NCI-H460 (cell line): ENCODE measurements at places on chromosomes 12 and 14. TPM values are rescaled to one million over a fixed set of nuclear protein-coding genes. Genes with fewer than 3 reads are reported as not detected.

DNA sequence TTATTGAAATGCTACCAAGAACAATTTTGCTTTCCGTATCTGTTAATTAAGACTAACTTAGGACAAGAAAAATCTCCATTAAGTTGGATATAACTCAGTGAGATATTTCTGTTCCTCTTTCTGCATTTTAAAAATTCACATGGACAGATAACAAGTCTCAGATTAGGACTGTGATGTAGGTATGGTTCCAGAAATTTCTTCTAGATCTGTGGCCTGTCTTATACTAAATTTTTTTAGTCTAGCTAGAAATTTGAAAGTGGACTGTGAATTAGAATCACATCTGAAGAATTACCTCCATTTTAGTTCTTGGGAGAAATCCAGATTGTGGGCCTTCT is 41.6 kb downstream of the USP15 start:
- no peak for DNase-seq

Gene RPS6KA5
- total RNA-seq, result 4.6 TPM in 2 replicates

Gene NRL
- 1.4 and 1.6 TPM in 2 replicates for total RNA-seq

DNA sequence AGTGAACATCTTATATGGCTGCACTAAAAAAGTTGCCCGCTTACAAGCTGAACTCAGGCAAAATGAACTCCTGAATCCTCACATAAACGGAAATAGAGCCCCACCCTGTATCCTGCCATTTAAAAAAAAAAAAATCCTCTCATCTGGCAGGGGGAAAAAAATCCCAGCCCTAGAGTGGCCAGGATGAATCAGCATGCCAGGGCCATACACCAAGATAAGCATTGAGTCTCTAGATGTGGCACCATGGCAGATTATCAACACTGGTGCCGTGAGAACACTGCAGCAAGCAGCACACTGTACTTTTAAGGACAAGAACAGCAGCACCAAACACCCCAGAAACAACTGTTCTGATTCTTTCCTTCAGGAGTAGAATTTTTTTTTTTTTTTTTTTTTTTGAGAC is 65.5 kb downstream of the RASSF3 start:
- DNase-seq, result peak; percentile 90

Gene SIX1
- 8.4 and 9.6 TPM in 2 replicates for total RNA-seq

- no peak for DNase-seq
These were observed 41.0 kb upstream of the MMP17 start for GRCh38 chr12:131787143-131787660.

- DNase-seq, result no peak
These were observed 45.6 kb downstream of the PITPNM2 start for GRCh38 chr12:123105211-123105826.

DNA sequence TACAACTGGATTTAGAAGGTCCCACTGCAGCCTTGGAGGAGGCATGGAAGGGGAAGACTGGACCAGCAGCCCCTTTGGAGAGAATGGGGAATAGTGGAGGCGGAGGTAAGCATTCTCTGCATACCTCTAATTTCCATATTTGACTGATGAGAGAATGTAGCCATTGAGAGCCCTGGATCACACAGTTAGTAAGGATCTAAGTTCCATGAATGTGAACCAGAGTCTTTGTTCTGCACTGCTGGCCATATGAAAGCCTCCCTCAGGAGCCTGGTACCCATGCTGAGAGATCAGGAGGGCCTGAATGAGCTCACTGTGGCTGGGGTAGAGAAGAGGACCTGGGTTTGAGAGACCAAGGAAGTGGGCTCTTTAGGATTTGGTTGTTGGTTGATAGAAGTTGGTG is 192.1 kb downstream of the TMEM132C start:
- DNase-seq, result no peak

Gene MMP19
- not detected in 2 replicates for total RNA-seq

Gene KCNJ8
- total RNA-seq, result 2.7 and 2.9 TPM in 2 replicates

Gene LGR5
- not detected in 2 replicates for total RNA-seq

Gene BATF
- total RNA-seq, result not detected in 2 replicates

GRCh38 chr14:91367173-91368171 is 50.1 kb downstream of the CCDC88C start:
- no peak for DNase-seq

- no peak for DNase-seq
These were observed 190.6 kb downstream of the PHLDA1 start for GRCh38 chr12:75840994-75841355.

- DNase-seq, result no peak
These were observed 462 bp upstream of the ETNK1 start for GRCh38 chr12:22624548-22624869.

GRCh38 chr14:50123062-50123461 is 6.7 kb upstream of the VCPKMT start:
- DNase-seq, result no peak

DNA sequence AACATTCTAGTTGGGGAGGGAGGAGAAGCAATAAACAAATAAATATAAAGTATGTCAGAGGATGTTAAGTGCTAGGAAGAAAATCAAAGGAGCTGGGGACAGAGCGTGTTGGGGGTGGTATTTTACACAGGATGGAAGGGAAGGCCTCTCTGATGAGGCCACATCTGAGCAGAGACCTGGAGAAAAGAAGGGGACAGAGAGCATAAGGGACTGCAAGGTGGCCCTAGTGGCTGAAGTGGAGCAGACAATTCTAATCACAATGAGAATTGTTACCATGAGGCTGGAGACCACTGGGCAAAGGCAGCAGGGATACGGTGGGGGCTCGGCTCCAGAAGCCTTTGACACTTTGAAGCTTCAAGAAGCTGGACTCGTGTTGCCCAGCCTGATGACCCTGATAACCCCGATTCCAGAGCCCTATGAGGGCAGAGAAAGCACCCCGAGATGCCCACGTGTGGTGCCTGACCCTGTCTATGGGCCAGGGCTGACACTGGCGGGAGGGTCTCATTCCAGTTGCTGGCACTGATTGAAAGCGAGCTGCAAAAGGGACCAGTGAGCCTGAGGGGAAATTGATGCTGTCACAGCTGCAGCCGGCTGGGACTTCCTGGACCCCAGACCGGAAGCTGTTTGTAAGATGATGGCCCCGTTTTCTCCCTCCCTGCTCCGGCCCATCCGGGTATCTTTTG is 169.1 kb downstream of the RBM19 start:
- DNase-seq, result no peak

GRCh38 chr12:80485222-80485987 is 41.4 kb downstream of the PTPRQ start:
- no peak for DNase-seq
